SJSA1 (cell line): ENCODE measurements at places on chromosomes 4 and X.

- no peak for DNase-seq
These were observed 70.2 kb downstream of the CXXC4 start for GRCh38 chr4:104424475-104424941.

GRCh38 chr4:114272226-114272625 is 292.8 kb upstream of the ARSJ start:
- peak; percentile 87 for DNase-seq

DNA sequence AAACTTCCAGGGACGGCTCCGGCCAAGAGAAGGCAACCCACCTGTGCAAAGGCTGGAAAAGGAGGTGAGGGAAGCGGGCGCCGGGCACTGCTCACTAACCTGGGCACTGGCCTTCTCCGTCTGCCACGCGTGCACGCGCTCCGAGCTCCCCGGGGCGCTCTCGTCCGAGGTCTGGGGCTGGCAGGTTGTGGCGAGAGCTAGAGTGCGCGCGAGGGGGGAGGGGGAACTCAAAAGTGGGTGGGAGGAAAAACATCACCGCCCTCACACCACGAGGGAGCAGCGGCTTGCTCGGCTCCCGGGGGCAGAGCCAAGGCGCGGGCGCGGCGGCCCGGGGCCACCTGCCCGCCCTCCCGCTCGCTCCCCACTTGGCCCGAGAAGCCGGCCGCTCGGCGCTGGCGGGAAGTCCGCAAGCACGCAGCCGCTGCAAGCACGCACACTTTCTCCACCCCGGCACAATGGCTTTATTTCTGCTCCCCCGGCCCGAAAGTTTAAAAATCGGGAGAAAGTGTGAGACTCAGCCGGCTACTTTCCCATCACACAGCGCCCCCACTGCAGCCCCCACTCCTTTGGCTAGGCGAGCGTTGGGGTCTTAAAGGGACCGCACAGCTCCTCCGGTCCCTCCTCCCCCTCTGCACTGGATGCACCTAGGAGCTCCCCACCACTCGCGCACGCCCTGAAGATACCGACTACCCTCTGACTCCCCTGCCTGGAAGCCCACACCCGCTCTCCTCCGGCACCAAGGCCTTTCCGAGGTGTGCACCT is at the start of gene CHRDL1:
Gene CHRDL1 (minus strand): TSS at position 173 of the 762 bp plus-strand sequence. CDS start 3,636 bp downstream, outside the sequence.
- no peak for DNase-seq

GRCh38 chrX:65874110-65874509 is 165.8 kb downstream of the VSIG4 start:
- no peak for DNase-seq

- DNase-seq = no peak
These were observed 478 bp upstream of the PLXNA3 start for GRCh38 chrX:154457491-154458115.

DNA sequence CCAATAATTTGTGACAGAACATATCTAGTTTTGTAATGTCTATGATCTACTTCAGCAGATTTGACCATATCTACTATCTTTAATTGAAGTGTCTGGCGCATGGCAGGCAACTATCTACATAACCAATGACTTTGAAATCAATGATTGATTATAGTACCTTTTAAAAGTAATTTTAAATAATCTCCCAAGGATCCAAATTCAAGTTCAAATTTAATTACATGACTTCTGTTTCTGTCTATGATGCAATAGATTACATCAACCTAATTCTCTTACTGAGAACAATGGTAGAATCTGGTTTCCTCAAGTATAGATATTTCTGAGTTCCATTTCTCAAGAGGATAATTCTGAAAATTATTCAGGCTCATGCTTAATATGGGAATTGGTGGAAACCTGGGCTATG is 177.4 kb upstream of the IL15 start:
- DNase-seq = no peak

DNA sequence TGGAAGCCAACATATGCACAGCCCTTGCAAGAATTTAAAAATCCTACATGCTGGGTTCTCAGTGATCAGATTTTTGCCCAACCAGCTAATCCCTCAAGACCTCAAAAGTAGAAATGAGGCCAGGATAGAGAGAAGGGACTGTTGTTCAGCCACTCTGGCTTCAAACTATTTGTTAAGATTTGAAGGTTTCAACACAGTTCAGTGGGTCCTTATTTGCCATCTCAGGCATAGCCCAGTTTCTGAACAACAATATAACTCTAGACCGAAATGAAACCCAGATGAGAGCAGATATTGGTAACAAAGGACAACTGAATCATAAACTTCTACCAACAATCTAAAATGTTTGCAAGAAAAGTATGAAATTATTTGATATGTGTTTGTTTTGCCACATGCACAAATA is 237.3 kb downstream of the NR3C2 start:
- no peak for DNase-seq

- DNase-seq = no peak
These were observed 934 bp downstream of the PDHA1 start for GRCh38 chrX:19344661-19345060.

GRCh38 chr4:1979477-1980196 is 29.1 kb downstream of the NELFA start:
- DNase-seq = no peak

GRCh38 chr4:16461362-16461761 is 235.1 kb upstream of the TAPT1 start:
- DNase-seq = no peak

DNA sequence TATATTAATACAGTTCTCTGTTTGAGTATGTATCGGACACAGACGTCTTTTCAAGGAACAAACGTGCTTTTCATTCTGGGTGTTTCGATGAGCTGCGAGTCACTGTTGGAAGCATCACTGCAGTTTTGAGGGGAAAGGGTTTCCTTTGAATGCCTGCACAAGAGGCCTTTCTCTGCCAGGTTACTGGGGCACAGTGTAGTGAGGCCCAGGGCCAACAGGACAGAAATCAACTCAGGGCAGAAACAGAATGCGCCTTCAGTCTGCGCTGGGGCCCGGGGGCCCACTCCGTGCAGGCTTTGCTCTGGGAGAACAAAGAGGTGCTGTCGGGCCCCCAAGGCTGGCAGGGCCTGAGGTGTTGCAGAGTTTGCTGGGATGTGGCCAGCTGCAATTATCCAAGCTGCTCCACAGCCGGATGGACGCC is 2.3 kb upstream of the PPP2R3B start:
- DNase-seq = no peak

DNA sequence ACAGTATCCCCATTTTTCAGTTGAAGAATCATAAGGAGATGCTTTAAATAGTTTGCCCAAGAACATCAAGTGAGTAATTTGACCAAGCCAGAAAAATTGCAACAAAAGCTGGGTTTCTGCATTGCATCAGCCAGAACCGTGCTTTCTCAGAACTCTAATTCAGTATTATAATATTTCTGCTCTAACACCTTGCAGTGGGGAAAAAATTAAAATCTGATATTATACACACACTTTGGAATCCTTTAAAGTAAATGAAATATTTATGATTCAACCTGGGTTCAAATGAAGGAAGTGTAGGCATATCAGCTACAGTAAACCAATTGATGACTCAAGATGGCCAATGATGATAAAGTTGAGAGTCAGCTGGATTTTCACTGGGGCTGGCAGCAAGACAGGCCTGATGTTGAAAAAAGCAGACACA is 387.6 kb upstream of the ZFP42 start:
- no peak for DNase-seq

DNA sequence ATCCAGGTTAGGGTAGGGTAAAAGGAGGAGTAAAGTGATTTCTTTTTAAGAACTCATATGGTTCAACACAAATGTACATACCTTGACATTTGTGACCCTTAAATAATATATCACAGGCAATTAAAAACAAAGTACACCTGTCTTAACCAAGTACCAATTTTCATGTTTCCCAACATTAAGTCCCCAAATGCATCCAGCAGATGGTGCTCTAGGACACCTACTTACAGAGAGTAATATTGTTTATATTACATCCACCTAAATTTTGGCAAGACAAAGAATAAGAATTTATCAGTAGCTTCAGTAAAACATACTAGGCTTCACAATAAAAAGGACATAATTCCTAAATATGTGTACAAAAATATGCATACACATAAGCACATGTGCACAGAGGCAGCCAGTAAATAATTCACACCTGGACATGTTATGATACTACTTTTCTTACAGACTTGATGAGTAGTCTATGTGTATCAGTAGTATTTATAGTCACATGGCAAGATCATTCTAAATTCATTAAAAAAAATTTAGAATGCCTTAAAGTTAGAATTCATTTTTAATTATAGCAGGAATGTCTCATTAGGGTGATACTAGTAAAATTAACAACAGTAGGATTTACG is 219.7 kb downstream of the DCLK2 start:
- peak; percentile 40 for DNase-seq

DNA sequence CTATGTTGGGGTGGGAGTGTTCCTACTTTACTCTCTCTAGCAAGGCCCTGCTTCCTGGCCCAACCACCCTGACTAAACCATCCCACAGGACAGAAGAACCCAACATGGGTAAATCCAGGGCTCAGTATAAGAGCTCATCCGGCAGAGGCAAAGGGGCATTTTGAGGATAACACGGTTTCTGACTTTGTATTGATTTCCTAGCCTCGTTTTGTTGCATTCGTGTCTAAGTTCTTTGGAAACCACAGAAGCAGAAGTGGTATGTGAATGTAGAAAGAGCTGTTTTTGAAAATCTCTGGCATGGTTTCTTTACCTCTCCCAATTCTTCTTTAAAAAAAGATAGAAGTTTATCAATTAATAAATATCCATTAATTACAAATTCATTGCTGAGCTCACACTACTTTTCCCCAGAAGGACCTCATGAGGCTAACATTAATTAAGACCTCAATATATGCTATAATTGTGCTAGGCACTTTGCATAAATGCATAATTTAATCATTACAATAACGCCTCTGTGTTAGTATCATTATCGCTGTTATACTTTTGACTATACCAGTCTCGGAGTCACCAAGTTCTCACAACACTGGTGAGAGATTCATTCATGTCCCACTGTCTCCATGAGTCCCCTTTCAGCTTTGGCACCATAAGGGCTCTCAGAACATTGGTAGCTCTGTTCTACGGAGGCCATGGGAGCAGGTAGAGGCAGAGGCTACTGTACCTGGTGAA is 5.8 kb upstream of the CLNK start:
- DNase-seq = no peak

DNA sequence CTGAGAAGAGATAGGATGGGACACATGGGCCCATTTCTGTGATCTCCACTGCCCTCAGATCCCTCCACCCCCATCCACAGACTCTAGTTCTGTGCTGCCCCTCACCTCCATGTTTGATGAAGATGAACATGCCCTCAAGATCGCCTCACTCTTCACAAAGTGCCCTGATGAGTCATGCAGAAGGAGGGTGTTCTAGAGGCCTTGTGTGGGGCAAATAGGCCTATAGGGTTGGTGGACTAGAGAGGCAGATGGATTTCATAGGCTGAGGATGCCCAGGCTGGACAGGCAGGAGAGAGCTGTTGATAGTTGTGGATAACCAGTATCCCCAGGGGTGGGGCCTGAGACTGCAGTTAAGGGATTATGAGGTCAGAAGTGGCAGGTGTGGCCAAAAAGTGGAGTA is at the start of gene CXorf65:
Gene CXorf65 (minus strand): TSS at position 314 of the 400 bp plus-strand sequence. CDS start 184 bp downstream, at position 130.
- DNase-seq = no peak

DNA sequence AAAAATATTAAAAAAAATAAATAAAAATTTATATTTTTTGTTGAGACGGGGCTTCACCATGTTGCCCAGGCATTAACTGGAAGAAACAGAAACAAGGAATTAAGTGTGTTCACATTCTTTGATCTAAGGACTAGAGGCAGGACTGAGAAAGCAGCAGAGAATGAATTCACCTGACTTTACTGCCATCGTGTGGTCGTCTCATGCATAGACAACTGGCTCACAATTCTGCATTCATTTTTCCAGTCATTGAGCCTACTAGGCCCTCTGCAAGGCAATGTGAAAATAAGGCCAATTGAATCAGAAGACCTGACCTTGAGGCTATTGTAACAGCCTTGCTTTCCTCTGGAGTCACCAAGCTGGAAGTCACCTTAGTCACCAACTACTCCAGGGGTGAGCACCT is 37.4 kb downstream of the LHFPL1 start:
- DNase-seq = peak; percentile 26

- DNase-seq = no peak
These were observed 10.8 kb upstream of the LDB2 start for GRCh38 chr4:16909281-16909680.

DNA sequence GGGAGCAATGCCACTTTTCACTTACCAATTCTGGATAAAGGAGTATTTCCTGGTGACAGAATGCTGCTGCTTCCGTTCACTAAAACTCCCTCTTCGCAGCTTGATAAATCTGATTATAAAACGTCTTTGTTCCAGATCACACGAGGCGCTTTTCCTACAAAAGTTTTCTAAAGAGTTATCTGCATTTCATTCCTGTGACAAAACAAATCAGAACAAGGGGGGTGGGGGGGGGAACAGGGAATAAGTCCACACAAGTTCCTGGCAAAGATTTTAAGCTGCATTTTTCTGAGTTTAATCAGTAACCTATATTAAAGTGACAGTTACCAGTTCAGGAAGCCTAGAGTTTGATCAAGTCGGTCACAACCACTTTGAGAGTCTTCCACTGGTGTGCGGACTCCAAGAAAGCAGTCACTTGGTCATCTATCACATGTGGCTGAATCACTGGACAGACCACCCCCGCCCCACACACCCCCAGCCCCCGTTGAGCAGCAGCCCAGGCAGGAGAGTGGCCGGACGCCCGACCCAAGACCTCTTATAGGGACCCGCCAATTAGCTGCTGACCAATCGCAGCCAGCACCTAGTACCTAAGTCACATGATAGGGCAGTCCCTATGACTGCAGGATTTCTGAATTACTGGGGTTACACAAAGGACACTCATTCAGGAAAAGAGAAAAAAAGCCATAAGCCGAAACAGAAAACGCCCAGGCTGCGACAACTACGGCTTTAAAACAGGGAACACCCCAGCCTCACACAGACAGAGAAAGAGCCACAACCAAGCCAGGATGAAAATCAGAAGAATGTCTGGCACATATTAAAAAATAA is 569.3 kb upstream of the DIPK2B start:
- peak; percentile 87 for DNase-seq

- peak; percentile 58 for DNase-seq
These were observed 5.8 kb upstream of the CXCL8 start for GRCh38 chr4:73734530-73735001.

- DNase-seq = no peak
These were observed 16.9 kb downstream of the PLP1 start for GRCh38 chrX:103793545-103793940.

- DNase-seq = no peak
These were observed 126.9 kb downstream of the MFAP3L start for GRCh38 chr4:169899295-169899694.

GRCh38 chrX:64571011-64571410 is 175.8 kb upstream of the MTMR8 start:
- no peak for DNase-seq

- DNase-seq = no peak
These were observed 110.5 kb upstream of the NRK start for GRCh38 chrX:105711805-105712204.

DNA sequence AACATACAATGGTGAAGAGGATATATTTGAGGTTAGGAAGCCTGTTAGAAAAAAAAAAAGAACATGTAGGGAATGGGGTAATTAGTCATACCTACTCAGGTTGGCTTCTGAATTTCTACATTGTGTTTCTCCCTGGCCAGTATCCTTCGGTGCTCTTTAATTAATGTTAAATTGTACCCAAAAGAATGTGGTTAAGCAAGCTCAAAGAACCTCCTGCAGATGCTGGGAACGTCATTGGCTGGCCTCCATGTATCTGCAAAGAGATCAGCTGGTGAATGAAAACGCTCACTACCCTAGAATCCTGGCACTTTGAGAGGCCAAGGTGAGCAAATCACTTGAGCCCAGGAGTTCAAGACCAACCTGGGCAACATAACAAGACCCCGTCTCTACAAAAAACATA is 942.3 kb upstream of the PRKX start:
- DNase-seq = no peak

- no peak for DNase-seq
These were observed 78.7 kb downstream of the SYNPO2 start for GRCh38 chr4:118967393-118967792.
